ENCODE measurements at places on chromosomes 16 and 17.

GRCh38 chr17:29526322-29526721 is 40.5 kb downstream of the ABHD15 start:
- no peak for DNase-seq

DNA sequence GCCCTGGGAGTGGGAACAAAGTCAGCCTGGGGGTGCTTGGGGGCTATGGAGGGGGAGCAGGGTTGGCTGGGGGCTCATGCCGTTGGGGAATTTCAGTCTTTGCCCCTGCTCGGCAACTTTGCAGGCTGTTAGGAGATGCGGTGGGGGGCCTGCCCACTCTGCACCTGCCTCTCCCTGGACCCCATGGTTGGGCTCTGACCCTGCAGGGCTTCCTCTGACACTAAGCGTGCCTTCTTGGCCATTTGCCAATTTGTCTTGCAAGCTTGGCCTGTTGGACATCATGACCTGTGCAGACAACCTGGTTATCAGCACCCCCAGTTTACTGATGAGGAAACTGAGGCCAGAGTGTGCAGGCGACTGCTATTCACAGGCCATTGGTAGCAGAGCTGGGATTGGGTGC is 14.6 kb downstream of the ADCY7 start:
- DNase-seq, result no peak

DNA sequence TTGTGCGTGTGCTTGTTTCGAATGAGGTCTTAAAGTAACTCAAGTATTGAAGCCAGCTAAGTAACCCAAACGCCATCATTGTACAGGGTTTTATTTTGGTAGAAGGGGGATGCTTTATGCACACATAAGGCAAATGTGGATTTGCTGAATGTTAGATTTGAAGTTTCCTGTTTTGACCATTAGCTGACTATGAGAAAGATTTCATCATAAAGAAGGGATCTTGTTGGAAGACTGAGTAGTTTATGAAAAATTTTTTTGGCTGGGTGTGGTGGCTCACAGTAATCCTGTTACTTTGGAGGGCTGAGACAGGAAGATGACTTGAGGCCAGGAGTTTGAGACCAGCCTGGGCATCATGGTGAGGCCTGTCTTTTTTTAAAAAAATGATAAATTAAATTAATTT is 10.0 kb upstream of the ZFP3 start:
- DNase-seq, result no peak

GRCh38 chr17:48831549-48831883 is 681 bp downstream of the CALCOCO2 start:
- no peak for DNase-seq

DNA sequence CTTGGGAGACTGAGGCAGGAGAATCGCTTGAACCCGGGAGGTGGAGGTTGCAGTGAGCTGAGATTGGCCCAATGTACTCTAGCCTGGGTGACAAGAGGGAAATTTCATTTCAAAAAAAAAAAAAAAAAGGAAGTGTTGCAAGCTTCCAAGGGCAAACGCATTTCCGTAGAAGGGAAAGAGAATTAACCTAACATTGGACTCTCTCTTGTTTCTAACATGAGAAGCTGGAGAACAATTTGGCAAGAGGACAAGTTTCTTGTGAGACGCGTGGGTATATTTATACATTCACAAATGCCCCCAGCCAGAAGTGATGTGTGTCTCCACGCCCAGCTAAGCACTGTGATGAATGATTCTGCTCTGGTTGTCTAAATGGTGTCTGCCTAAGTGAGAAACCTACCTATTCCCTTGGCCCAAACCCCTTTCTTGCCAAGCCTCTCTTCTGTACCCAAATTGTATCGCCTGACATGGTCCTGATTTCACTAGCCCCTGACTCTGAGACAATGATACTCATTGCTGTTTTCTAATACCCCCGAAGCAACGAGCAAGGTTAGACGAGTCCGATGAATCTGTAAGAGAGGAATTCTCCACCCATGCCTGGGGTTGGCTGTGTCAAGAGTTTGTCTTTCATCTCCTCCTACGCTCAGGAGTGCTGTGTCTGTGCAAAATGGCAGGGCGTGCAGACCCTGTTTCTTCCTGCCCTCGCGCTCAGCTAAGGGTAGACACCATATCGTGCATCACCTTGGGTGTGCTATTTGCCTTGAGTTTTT is 14.2 kb upstream of the ST6GALNAC2 start:
- no peak for DNase-seq

GRCh38 chr16:74868501-74868900 is 93.9 kb upstream of the FA2H start:
- no peak for DNase-seq

DNA sequence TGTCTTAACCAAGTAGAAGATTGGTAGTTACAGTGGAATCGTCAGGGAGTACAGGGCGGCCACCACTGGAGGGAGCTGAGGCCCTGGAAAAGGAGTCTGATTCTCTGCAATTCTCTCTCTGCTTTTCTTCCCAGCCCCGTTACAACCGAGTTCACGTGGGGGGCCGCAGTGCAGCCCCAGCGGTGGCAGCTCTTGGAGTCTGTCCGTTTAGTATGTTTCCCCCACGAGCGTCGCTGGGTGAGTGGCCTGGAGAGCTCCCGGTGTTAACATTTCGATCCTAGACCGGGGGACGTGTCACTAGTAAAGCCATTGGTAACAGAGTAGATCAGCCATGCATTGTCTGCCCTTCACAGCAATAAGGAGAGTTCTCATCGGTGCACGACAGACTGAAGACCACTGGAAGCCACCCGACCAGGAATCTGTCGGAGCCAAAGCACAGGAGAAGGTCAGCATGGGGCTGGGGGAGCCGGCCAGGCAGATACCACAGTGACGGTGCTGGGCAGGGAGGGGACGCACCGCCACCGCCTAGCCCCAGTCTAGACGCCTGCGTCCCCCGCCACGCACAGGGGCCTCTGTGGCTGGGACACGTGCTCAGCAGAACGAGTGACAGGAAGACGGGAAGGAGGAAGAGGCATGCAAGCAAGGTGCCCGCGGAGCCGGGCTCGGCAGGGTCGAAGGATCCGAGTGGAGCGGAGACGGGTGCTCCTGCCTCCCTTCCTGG is 15.7 kb downstream of the SLC16A3 start:
- no peak for DNase-seq

GRCh38 chr16:77863250-77863649 is 74.9 kb downstream of the VAT1L start:
- no peak for DNase-seq

GRCh38 chr16:74749291-74750055 is 25.1 kb downstream of the FA2H start:
- DNase-seq, result no peak
